Daoy (cell line): ENCODE measurements at places on chromosomes 12 and 14.
A peak's percentile ranks its signal among the peaks of the same experiment; 100 is the strongest.

DNA sequence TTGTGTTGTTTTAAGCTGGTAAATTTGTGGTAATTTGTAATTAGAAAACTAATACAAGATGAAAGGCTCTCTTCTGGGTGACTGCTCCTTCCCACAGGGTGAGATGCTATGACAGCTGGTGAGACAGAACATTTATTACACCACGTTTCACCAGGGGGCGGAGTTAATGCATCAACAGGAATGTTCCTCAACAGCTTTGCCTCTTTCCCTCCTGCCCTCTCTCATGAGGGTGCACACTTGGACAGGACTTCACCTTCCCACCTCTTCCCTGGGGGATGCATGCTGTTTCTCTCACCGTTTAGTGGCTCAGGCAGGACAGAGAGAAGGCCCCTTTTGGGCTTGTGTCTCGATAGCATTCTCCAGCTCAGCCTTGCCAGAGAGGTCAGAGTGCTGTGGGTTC lies 13.4 kb upstream of the PPP1R1A start:
- peak; percentile 60 for DNase-seq

DNA sequence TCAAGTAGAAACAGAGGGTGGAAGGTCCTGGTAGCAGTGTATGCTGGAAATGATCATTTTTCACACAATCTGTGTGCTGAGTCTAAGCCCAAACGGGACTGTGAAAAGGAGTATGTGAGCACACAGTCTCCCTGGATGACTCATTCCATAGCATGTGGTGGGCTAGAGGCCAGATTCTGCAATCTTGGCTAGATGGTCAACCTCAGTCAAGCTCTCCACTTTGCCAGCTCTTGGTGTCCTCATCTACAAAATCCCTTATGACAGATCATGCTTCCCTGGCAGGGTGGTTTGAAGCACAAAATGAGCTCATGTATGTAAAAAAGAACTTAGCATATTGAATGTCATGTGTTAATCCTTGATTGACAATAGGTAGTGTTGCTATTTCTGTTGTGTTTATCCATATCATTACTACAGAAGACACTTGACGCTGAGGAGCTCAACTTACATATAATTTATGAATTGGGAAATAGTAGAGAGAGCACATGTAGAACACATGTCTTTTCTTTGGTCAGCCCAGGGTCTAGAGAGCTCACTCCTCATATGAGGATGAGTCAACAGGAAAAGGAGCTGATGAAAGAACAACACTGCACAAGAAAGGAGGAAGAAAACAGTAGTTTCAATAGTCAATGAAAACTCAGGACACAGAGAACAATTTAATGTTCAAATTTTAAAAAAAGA lies 517.5 kb downstream of the BCL11B start:
- peak; percentile 78 for DNase-seq

GRCh38 chr12:107783406-107784376 lies 9.2 kb downstream of the ASCL4 start:
- DNase-seq: no peak

DNA sequence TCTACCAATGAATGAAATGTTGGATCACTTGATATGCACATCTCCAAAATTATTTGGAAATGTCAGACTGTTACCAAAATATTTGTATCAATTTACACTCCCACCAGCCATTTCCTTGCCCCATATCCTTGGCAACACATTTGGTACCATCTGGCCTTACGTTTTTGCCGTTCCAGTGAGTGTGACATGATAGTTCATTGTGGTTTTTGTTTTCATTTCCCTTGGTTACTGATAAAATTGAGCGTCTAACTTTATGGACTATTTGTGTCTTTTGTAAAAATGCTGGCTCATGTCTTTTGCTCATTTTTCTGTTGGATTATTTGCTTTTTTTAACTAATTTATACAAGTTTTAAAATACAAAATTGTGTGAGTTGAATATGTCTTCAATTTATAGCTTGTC lies 11.0 kb downstream of the KLHDC1 start:
- DNase-seq: no peak

DNA sequence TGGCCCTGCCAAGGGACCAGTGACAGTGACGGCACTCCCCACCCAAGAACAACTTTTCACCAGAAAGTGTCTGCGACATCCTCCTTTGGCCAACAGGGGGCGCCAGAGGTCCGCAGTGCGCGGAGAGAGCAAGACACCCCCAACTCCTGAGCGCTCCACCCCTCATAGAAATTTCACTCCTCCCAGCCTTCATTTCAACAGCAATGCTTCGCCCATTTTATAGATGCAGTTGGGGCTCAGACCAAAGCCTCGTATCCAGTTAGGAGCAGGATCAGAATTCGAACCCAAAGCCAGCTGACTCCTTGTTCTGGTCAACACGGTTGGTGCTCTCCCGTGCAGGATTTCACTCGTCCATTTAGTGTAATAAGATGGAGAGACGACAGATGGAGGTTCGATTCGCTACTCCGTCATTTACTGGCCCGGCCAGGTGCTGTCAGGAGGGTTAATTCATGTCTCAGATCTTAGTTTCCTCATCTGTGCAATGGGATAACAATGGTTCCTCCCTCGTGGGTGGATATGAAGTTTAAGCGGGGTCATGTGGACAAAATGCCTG lies 2.4 kb upstream of the POP5 start:
- peak; percentile 78 for DNase-seq

- no peak for DNase-seq
These were observed 72.2 kb upstream of the RASSF3 start for GRCh38 chr12:64538121-64538520.

- peak; percentile 37 for DNase-seq
These were observed 50.5 kb upstream of the PNMA1 start for GRCh38 chr14:73764406-73765280.
